ENCODE measurements at places on chromosomes 2 and 18.
A peak's percentile ranks its signal among the peaks of the same experiment; 100 is the strongest.

- DNase-seq, result peak; percentile 59
Measured at GRCh38 chr2:149040451-149040850, 2.0 kb downstream of the LYPD6B start.

DNA sequence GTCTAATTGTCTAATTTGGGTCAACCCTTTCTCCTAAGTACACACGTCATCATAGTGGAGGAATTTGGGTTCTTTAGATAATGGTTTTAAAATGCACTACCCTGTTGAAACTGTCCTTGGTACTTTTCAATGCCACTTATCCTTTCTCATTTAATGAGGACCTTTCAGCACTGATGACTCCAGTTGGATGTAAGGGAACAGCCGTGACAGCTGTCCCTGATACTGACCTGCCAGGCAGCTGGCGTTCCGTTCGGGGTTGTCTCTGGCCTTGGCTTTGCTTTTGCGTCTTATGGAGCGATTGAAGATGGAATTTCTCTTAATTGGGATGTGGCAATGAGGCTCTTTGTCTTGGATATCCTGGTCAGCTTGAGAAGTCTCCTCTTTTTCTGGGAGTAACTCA, 38.7 kb downstream of the NGEF start:
- no peak for DNase-seq

DNA sequence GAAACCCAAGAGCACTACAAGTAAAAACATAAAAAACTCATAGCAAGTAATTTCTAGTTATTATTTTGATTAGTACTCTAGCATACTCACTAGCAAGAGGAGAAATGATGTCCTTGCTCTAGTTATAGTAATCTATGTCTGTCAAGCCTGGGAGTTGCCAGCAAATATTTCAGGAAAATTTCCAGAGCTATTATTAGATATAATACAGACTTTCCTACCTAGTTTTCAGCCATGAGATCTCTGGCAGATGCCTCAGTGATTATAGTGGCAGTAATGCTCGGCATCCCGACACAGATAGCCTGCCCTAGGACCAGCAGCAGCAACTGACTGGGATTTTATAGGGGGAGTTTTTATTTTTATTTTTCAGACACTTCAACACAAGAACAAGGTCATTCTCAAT, 224.4 kb downstream of the ZNF385B start:
- DNase-seq, result no peak

DNA sequence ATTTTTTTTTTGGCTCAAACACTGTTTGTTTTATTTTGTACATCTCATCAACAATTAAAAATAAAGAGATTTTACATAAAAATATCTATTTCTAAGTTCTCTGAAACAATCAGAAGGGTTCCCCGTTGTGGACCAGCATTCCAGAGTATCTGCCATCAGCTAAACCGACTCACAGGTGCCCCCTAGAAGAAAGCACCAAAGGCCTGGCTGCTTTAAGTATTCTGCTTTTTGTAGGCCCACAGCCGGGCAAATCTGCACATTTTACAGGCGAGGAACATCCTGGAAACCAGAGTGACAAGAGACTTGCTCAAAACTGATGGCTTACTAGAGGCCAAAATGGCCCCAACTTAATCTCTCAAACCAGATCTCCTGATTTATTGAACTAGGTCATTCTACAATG, 82.2 kb upstream of the SETBP1 start:
- no peak for DNase-seq

- peak; percentile 40 for DNase-seq
Measured at GRCh38 chr2:101698844-101699754, 1.6 kb downstream of the MAP4K4 start.

- DNase-seq, result no peak
Measured at GRCh38 chr2:60715561-60715960, 40.5 kb upstream of the PAPOLG start.

DNA sequence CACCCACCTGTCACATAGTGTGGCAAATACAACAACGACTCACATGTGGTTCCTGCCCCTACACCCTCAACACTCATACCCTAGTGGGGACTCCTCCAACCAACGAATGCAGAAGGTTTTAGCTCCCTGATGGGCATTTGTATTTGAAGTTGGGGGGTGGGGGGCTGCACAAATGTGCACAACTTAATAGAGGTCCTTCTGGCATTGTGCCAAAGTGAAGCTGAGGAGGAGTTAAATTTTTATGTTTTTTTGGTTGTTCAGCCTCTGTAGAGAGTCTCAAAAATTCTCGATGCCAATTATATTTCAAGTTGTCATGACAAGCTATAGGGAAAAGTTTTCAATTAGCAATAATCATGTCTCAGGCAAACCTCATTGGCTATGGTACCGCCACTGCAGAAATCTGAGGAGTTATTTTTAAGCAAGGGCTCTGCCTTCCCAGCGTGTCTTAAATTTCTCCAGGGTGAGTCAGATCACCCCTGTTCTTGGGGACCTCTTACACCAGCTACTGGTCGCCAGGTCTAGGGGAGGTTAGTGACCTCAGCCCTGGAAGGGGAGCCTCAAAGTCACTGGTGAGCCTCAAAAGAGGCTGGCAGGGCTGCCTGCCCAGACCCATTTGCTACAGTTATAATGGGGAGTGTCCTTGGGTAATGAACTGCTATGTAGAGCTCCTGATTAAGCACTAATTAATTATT, 102.7 kb upstream of the TAF1B start:
- no peak for DNase-seq

DNA sequence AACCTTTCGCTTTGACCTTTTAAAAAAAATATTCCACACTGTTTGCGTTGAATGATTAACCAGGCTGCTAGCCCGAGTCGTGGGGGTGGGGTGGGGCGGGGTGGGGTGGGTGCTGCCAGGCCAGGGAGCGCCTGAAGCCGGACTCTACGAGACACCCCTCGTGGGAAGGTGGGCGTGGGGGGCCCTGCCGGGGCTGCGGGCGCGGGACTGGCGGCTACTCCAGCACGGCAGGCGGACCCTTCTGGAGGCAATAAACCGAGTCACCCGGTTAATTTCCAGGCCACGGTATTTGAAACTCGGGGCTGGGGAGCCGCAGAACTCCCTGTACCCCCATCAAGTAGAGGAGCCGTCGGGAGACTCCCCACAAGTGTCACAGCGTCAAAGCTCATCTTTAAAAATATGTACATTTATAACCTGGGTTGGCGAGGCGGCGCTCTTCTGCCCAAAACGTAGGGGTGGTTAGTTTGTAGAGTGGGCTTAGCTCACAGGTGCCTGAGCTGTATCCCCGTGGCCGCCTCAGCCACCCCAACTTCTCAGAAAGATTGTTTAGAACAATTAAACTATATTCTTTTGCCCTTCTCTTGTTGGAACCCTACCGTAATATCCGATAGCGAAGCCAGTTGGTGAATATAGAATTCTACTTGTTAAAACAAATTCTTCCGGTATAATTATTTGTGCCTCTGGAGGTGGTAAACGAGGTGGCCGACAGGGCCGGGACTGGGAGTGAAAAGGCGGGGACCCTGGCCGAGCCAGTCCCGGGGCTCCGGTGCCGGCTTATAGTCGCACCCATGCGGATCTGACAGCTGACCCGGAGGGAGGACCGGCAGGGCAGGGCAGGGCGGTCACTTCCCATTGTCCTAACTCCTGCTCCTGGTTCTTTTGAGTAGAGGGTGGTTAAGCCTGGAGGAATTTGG, 1.4 kb downstream of the B3GNT2 start:
- peak; percentile 50 for DNase-seq

DNA sequence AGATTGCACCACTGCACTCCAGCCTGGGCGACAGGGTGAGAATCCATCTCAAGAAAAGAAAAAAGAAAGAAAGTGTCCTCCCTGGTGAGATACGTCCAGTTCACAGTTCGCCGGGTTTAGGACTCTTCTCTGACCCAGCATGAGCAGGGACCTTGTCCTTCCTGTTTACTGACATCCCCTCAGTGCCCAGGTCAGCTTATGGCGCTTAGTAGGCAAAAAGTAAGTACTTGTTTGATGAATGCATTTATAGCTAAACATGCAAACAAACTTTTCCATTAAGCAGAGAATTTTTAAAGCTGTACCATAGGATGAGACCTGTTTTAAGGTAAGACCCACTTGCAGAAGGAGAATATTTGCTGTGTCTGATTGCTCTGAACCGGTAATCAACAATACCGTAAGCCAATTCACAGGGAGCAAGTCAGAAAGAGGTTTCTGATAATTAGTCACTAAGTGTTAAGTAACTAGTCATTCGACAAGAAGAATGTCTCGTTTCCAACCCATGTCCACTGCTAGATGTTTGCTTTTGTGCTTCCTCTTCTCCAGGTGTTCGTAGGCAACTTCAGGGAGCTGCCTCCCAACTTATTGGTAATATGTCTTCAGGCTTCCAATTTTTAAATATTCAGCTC, 40.0 kb downstream of the MOGAT1 start:
- DNase-seq, result no peak

- DNase-seq, result no peak
Measured at GRCh38 chr18:5726011-5726410, 169.3 kb downstream of the TMEM200C start.

DNA sequence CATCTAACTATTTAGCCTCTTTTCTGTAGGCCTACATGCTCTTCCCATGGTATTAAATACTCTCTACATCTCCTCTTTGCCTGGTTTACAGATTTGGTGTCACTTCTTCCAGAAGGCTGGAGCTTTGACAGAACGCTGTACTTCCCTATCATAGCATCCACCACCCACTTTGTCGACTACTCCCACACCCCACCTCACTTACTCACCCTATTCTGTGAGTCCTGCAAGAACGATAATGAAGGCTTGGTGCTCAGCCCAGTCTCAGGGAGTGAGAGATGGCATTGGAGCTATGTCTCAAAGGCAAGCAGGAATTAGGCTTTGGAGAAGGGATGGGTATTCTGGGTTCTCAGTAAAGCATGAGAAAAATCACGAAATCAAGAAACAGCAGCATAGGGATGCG, 20.3 kb upstream of the KDM3A start:
- DNase-seq, result no peak

GRCh38 chr2:19797871-19798270, 103.9 kb downstream of the TTC32 start:
- DNase-seq, result no peak

GRCh38 chr2:8602809-8603208, 79.0 kb upstream of the ID2 start:
- no peak for DNase-seq

DNA sequence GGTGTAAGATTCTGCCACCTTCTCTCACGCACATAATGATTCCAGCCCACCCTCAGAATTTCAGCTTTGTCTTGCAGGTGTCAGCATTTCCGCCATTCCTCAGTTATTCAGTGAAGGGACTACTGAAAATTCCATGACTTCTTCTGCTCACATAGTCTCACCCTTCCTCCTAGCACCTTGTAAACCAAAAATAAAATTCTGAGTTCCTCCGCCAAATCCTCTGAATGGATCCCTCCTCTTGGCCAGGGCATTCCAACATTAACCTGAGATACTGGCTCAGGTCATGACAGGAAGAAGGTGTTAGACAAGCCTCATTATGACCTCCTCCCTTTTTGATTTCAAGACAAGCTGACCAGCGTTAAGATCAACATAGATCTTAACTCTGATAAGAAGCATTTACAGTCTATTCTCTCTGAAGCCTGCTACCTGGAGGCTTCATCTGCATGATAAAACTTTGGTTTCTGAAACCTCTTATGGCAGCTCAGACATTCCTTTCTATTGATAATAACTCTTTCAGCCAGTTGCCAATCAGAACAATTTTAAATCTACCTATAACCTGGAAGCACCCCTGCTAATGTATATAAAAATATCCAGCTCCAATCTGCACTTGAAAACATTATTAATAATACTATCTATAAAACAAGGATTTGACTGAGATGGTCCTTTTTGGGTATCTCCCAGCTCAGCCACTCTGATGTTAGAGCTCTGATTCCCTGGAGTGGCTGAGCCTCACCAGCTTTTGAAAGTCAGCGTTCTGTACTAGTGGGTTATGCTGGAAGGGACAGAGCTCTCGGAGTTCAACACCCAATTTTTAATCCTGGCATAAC, 136.4 kb upstream of the APCDD1 start:
- DNase-seq, result no peak

DNA sequence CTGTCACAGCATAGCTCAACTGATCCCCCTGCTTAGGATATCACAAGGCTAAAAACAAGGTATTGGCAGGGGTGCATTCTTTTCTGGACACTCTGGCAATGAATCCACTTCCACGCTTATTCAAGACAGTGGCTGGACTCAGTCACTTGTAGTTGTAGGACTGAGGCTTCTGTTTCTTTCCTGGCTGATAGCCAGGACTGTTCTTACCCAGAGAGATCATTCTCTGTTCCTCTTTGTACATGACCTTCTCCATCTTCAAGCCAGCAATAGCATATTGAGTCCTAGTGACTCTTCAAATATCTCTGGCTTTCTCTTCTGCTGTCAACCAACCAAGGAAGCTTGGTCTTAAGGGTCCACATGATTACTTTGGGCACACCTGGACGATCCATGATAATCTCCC, 241.3 kb downstream of the RBM43 start:
- no peak for DNase-seq

DNA sequence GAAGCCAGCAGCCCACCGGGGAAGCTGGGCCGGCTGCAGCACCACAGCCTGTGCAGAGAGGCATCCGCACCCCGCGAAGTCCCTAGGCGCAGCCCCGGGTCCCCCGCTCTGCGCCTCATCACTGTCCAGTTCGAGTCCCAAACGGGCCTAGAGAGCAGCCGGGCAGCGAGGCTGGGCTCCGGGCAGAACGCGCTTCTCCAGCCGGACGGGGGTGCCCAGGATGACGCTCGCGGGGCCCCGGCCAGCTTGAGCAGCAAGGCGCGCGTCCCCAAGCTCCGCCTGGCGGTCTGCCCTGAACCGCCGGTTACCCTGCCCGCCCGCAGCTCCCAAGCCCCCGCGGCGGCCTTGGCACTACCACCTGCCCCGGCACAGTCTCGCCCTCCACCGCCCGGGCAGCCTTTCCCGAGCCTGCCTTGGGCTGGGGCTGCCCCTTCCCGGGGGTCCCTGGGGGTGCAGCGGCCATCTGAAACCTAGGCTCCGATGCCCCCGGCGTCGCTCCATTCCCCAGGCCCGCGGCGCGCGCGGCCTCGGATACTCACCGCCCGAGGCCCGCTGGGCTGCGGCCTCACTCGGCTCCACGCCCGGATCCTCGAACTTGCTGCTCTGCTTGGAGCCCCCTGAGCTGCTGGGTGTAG, 591 bp downstream of the SLC16A14 start:
- peak; percentile 71 for DNase-seq

DNA sequence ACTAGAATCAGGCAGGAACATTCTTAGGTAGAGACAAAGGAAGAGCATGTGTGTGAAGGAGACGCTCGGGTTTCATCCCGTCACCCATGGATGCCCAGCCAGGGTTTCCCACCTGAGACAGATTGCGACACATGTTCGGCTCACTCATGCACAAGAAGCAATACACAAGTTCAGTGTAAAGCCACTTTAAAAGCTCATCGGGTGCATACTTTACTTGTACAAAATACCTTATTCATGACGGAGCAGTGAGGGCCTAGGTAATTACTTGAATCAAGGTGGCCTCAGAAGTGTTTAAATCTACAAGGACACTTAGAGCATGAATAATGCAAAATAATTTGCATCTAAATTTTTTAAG, 42.0 kb downstream of the ZEB2 start:
- DNase-seq, result no peak

- no peak for DNase-seq
Measured at GRCh38 chr2:102138331-102138730, 4.2 kb upstream of the IL1R1 start.

All from NCI-H69 (cell line).